ENCODE measurements at places on chromosomes 1 and 21. TPM values are rescaled to one million over a fixed set of nuclear protein-coding genes. Genes with fewer than 3 reads are reported as not detected.

NID1 gene
- total RNA-seq = 65.8 TPM

NUDT4B gene
- 0.49 TPM for total RNA-seq

CATSPERE gene
- total RNA-seq = 0.54 TPM

LMX1A gene
- total RNA-seq = 0.14 TPM

CACNA1E gene
- 3.7 TPM for total RNA-seq

AMY1A gene
- not detected for total RNA-seq

TEX38 gene
- total RNA-seq = not detected

LYSMD1 gene
- total RNA-seq = 12.3 TPM

DNASE2B gene
- total RNA-seq = not detected

C8B gene
- not detected for total RNA-seq

PTGFRN gene
- total RNA-seq = 119 TPM

TIMM17A gene
- 83.6 TPM for total RNA-seq

ADARB1 gene
- total RNA-seq = 15.1 TPM

CFHR5 gene
- total RNA-seq = not detected

PTPN7 gene
- total RNA-seq = 0.51 TPM

FASLG gene
- 0.16 TPM for total RNA-seq

KCNJ9 gene
- not detected for total RNA-seq

KIAA1614 gene
- total RNA-seq = 6.4 TPM

PCAT6 gene
- 0.54 TPM for total RNA-seq

AJAP1 gene
- total RNA-seq = not detected

TTC22 gene
- total RNA-seq = not detected

OR2T10 gene
- not detected for total RNA-seq

ASH1L gene
- 40.3 TPM for total RNA-seq

KRTAP27-1 gene
- total RNA-seq = not detected

NHLH1 gene
- not detected for total RNA-seq

SPATA17 gene
- total RNA-seq = 1.1 TPM

PUM1 gene
- total RNA-seq = 71.1 TPM

TACSTD2 gene
- 0.14 TPM for total RNA-seq

LDLRAP1 gene
- total RNA-seq = 12.3 TPM

NKAIN1 gene
- total RNA-seq = 0.14 TPM

PGBD5 gene
- 15.5 TPM for total RNA-seq

SLC2A5 gene
- 3.6 TPM for total RNA-seq

GABRD gene
- total RNA-seq = 0.49 TPM

CD1E gene
- total RNA-seq = not detected

COL9A2 gene
- 0.24 TPM for total RNA-seq

PFDN2 gene
- total RNA-seq = 62.8 TPM

DCST2 gene
- total RNA-seq = 0.35 TPM

LCE2B gene
- total RNA-seq = not detected

LCE1D gene
- not detected for total RNA-seq

PTGFR gene
- 1.3 TPM for total RNA-seq

FCER1G gene
- total RNA-seq = 38.3 TPM

FGR gene
- total RNA-seq = 5.1 TPM

FOXD3 gene
- 0.19 TPM for total RNA-seq

SLAMF7 gene
- 0.46 TPM for total RNA-seq

WARS2 gene
- total RNA-seq = 5.8 TPM

OR2L13 gene
- not detected for total RNA-seq

GBP4 gene
- total RNA-seq = 5.9 TPM

ZBED6 gene
- 13.0 TPM for total RNA-seq

HHAT gene
- 1.8 TPM for total RNA-seq

KCNA2 gene
- total RNA-seq = 1.5 TPM

RIMS3 gene
- 1.6 TPM for total RNA-seq

IL24 gene
- not detected for total RNA-seq

RPE65 gene
- not detected for total RNA-seq

GUCA2A gene
- total RNA-seq = not detected

PLPPR5 gene
- total RNA-seq = not detected
